ENCODE measurements at places on chromosomes 16 and 17.

DNA sequence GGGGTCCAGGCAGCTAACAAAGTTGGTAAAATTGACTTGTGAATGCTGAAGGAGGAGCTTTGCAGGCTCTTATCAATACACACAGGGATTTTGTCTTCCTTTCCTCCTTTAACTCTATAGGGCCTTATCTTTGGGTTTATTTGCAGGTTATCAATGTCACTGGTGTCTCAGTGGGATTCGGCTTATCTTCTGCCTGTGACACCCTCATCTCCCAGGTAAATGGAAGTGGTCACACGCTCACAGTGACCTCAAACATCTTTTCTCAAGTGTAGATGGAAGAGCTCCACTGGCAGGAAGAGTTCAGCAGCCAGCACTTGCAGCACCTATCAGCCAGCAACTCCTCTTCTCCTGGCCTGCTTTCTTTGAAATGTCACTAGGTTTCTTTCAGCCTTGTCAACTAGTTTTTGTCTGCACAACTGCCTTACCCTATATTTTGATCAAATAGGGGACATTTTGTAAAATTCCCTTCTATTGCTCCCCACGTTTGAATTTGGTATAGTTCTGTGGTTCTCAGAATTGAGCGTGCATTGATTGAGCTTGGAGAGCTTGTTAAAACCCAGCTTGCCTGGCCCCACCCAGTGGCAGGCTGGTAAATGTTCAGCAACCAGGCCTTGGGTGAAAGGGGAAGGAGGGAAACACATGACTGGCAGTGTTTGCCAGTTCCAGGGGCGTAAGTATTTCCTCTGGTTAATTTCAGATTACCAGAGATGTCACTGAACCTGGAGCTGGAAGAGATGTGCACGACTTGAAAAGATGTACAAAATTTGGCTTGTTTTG lies 12.8 kb downstream of the SLC47A1 start:
- no peak for DNase-seq

GRCh38 chr17:16527298-16527697 lies 35.3 kb upstream of the LRRC75A start:
- DNase-seq, result no peak

GRCh38 chr17:75552425-75553294 lies 27.2 kb downstream of the LLGL2 start:
- no peak for DNase-seq

- no peak for DNase-seq
Observed at GRCh38 chr17:45345554-45346215, 28.9 kb upstream of the MAP3K14 start.

DNA sequence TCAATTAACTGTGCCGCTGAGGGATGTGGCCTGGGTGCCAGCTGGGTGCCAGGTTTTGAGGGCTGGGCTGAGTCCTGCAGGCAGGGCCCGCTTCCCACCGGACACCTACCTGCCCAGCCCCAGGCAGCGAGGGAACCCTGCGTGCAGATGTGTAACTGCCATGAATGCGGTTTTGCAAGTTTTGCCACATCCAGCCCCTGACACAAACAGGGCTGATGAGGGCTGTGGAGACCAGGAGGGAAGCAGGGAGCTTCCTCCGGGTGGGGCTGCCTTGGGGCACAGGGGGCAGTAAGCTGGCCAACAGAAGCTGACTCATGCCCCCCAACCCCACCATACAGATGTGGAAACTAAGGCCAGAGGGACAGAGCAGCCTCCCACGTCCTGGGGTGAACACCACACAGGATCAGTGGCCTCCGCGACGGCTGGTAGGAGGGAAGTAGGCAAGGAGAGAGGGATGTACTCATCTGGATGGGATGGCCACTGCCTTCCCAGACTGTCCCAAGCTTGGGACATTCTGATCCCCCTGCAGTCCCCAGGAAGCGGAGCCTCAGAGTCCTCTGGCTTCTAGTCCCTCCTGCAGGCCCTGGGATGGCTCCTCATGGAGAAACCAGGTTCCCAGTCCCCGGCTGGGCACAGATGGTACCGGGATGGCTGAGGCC lies 1.6 kb downstream of the UBALD1 start:
- DNase-seq, result no peak

DNA sequence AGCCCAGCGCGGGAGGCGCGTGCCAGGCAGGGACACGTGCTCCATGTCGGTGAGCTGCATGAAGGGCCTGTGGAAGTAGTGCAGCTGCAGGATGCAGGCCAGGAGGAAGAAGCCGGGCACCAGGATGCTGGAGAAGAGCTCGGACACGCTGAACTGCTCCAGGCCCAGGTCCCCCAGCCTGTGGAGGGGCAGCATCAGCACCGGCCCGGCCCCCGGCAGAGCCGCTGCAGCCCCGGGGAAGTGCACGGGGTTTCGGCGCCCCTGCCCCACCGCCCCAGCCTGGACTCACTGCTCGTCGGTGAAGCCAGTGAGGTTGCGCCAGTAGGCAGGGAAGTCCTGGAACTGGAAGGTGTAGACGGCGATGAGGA lies 28.0 kb downstream of the CTU2 start:
- no peak for DNase-seq

- no peak for DNase-seq
Observed at GRCh38 chr16:80652441-80652840, 111.6 kb downstream of the DYNLRB2 start.

GRCh38 chr16:78642621-78643285 lies 543.3 kb downstream of the WWOX start:
- DNase-seq, result no peak

DNA sequence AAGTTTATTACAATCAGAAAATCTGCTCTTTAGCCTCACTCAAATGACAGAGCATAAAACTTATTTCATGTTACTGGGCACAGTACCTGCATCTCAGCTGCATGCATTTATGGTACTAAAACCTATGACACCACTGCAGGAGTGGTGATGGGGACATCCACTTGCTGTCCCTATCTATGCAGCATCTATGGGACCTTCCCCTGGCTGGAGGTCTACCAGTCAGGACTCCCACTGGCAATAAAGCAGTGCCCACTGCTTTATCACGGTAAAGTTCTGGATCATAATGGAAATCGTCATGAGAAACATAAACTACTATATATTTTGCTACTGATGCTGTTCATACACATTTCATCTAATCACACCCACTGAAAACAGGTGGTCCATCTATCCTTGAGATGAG lies 26.2 kb downstream of the NSMCE1 start:
- no peak for DNase-seq

- DNase-seq, result no peak
Observed at GRCh38 chr17:82678265-82678891, 20.1 kb downstream of the RAB40B start.

DNA sequence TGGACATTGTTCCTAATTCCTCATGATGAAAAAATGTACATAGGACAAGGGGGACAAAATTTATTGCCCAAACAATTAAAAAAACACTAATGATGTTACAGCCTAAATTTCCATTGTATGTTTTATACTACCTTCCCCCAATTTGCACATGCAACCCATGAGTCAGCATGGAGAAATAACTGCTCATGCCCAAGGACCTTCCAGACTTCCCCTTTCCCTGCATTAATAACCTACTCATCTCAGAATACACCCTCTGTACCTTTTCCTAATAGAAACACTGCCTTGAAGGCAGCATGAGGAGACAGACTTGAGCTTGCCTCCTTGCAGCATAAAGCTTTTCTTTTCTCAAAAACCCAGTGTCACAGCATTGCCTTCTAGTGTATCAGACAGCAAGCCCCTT lies 2402.8 kb downstream of the TP53TG3F start:
- no peak for DNase-seq

GRCh38 chr17:31327534-31328159 lies 6.2 kb upstream of the EVI2A start:
- DNase-seq, result no peak

GRCh38 chr16:48603647-48604376 lies 6.2 kb downstream of the N4BP1 start:
- no peak for DNase-seq

GRCh38 chr17:32604966-32605365 lies 118.2 kb downstream of the CDK5R1 start:
- no peak for DNase-seq

DNA sequence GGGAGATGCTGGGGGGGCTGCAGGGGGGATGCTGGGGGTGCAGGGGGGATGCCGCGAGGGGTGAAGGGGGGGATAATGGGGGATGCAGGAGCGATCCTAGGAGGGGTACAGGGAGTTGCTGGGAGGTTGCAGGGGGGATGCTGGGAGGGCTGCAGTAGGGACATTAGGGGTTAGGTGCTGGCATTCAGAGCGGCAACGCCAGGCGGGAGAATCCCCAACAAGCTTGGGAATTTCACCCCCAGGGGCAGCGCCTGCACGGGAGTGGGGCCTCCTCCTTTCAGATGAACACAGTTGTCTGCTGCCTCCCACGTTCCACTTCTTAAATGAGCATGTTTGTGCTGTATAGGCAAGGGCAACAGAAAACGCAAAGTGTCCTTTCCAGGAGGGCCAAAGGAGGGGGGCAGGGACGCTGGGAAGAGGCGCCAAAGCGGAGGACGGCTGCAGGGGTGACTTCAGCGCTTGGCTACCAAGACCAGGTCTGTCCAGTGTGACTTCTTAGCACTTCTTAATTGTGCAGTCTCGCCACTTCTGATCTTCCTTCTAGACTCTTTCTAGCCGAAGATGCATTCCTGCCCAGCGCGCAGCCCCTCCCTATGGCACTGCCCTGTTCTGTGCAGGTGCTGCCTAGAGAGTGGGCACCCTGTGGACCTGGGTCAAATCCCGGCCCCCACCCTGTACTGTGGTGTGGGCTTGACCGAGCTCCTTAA lies 2.0 kb upstream of the SLC6A4 start:
- DNase-seq, result no peak

GRCh38 chr16:80544326-80544725 lies 3.5 kb downstream of the DYNLRB2 start:
- DNase-seq, result no peak

DNA sequence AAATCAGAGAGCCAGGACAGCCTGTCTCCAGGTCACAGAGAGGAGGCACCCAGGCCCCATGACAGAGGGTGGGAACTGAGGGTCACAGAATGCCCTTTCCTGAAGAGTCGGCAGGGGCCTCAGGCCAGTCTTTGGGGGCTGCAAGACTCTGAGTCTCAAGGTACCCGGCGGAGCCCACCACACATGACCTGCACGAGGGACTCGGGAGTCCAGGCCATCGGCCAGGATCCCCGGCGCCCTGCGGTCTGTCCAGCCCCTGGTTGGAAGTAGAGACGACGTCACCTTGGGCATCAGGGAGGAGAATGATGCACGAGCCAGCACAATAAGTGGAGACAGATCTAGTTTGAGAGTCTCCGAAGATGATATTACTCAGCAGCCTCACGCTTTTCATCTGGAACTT lies 234.7 kb upstream of the SDK2 start:
- DNase-seq, result no peak

DNA sequence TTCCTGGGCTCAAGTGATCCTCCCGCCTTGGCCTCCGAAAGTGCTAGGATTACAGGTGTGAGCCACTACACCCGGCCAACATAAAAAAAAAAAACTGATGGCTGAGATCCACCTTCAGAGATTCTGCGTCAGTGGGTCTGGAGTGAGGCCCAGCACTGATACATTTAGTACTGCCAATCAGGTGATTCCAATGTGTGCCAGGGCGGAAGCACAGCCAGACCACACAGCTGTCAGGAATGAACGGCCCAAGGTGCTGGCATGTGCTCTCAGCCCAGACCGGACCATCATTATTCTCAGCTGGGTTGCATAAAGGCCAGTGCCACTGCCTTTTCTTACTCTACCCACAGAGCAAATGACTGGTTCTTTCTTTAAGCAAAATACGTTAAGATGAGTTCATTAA lies 1.2 kb upstream of the BCO1 start:
- no peak for DNase-seq

- DNase-seq, result no peak
Observed at GRCh38 chr17:17716837-17717523, 35.7 kb downstream of the RAI1 start.

DNA sequence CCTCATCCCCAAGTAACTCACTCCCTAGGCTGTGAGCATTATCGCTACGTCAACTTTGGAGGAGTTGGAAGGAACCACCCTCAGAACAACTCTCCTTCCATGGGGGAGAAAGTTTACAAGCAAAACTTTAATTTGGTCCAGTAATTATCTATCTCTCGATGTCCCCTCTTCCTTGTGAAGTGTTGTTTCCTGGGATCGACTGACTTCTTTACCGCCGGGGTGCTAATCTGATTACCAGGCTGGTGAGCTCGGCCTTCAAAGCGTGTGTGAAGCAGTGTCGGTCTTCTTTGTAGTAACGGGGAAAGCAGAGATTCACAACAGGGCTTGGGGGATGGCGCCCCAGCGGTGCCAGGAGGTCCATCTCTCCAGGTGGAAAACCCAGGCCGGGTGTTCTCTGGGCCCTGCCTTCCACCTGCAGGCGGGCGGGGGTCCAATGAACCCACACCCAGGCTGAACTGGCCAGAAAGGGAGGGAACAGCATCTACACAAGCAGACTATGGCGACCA lies 14.5 kb upstream of the FOXF1 start:
- DNase-seq, result no peak
